ENCODE measurements at places on chromosomes 2 and 18. TPM values are rescaled to one million over a fixed set of nuclear protein-coding genes. Genes with fewer than 3 reads are reported as not detected.

GPR45 gene
- total RNA-seq, result not detected

KLHL14 gene
- total RNA-seq, result 0.26 TPM

ASTL gene
- total RNA-seq, result not detected

PFN4 gene
- total RNA-seq, result 0.83 TPM

RGPD3 gene
- 0.46 TPM for total RNA-seq

GREB1 gene
- 7.5 TPM for total RNA-seq

FHOD3 gene
- 24.1 TPM for total RNA-seq

RFX8 gene
- total RNA-seq, result not detected

DNAJC5G gene
- total RNA-seq, result not detected

PLEKHM3 gene
- 29.9 TPM for total RNA-seq

ABCG5 gene
- not detected for total RNA-seq

NEU4 gene
- not detected for total RNA-seq

TRIM43 gene
- total RNA-seq, result not detected

RAB17 gene
- total RNA-seq, result 0.83 TPM

MLPH gene
- 5.3 TPM for total RNA-seq

PDE1A gene
- total RNA-seq, result 13.6 TPM

DIPK1C gene
- total RNA-seq, result not detected

GPATCH11 gene
- total RNA-seq, result 5.6 TPM

KCNF1 gene
- total RNA-seq, result 50.5 TPM

EPAS1 gene
- 195 TPM for total RNA-seq

ATP6V1C2 gene
- total RNA-seq, result 0.17 TPM

PSMD14 gene
- 46.2 TPM for total RNA-seq

PKDCC gene
- total RNA-seq, result 290 TPM

EFR3B gene
- 0.65 TPM for total RNA-seq

DQX1 gene
- total RNA-seq, result not detected

RNF149 gene
- total RNA-seq, result 41.3 TPM
